Pons (tissue), 1 donor: ENCODE measurements at places on chromosomes 12 and 14.

- DNase-seq, result no peak
Observed at GRCh38 chr12:20050221-20050620, 318.1 kb upstream of the PDE3A start.

DNA sequence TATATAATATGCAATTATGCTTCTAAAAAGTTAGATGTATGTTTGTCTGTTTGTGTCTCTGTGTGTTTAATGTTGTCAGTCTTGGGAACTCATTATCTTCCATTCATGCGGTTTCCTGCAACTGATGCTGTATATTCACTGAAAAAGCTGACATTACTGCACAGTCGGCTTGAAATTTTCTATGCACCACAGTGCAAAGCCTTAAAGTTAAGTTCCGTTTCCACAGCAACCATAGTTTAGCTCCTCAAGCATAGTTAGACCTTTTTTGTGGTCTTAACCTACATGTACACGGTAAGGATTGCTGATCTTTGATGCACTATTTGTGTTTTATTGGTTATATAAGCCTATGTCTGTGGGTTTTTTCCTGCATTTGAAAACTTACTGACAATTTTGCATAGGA, 309.4 kb downstream of the KCNC2 start:
- no peak for DNase-seq

- DNase-seq, result no peak
Observed at GRCh38 chr14:63404906-63405305, 86.2 kb upstream of the GPHB5 start.

DNA sequence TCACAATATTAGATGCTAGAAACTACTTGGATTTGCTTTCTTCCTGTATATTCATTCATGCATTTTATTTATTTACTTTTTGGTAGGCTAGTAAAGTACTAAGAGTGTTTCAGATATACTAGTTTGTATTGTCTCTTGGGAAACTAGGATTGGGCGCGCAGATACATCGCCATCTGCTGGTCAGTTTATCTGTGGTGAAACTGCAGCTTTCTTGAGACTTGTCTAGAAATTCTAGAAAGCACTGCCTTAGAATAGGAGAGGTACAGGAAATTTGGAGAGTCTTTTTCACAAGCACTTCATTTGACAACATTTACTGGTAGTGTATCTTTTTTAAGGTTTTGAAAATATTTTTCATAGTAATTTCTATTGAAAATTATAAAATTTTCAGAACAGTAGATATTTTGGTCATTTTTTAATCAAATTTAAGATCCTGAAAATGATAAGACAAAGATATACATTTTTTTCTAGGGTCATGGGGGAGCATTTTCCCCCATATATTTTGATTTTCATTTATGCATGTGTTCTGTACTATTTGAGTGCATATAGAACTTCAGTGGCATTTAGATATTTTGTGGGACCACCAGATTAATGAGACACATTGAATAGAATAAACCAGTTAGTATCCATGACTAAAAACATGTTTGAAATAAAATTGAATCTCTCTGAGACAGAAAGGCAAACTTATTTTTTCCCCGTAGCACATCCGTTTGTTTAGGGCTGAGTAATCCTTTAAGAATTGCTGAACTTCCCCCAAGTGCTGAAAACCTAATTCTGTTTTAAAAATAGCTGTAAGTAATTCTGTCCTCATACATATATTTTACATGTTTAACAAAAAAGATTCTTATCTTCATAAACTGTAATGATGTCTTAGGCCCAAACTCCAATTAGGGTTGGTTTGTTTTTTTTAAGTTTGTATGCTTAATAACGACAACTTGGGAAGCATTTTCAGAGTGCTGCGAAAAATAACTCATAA, 44.5 kb downstream of the SLC38A6 start:
- DNase-seq, result peak; percentile 77

GRCh38 chr14:80940146-80940545, 1.4 kb downstream of the CEP128 start:
- no peak for DNase-seq

DNA sequence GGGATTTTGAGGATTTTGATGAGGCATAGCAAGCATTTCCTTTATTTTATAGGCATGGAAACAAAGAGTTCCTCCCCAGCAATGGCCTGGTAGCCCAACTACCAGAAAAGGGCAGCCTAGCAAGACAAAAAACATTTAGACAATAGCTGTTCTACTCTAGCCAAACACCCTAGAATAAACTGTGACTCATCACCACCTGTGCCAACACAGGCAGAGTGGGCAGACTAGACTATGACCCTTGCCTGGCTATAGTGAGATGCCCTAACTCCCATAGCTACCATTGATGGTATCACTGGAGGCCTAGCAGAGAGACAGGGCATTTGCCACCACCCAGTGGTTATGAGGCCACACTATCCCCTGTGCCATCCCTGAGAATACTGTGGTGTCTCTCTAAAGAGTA, 15.5 kb upstream of the CCER1 start:
- no peak for DNase-seq

- no peak for DNase-seq
Observed at GRCh38 chr14:69685218-69685616, 73.8 kb downstream of the SUSD6 start.

- DNase-seq, result no peak
Observed at GRCh38 chr12:94049718-94050117, 98.7 kb upstream of the PLXNC1 start.

GRCh38 chr14:90632871-90633270, 183.4 kb downstream of the TTC7B start:
- no peak for DNase-seq

DNA sequence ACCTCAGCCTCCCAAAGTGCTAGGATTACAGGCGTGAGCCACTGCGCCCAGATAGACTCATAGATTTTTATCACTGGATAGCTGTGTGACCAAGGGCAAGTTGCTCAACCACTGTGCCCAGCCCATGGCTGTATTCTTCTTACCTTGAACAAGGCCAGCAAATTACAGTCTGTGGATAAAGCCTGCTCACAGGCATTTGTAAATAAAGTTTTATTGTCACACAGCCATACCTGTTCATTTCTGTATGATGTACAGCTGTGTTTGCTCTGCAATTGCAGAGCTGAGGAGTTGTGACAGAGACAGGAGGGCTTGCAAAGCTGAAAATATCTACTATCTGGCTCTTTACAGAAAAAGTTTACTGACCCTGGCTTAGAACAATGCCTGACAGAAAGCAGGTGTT, 35.2 kb upstream of the LHX5 start:
- DNase-seq, result no peak

DNA sequence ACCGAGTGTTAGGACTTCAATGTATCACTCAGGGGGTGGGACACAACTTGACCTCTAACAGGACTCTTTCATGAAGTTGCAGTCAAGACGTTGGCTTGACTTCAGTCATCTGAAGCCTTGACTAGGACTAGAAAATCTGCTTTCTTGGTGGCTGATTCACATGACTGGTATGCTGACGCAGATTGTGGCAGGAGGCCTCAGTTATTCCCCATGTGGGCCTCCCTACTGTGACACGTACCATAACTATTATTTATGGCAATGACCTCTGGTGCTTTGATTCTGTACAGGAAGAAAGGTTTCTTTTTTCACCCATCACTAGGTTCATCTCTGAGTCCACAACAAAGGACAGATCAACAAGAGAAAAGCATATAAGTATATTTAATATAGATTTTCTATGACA, 270.4 kb downstream of the NEDD1 start:
- DNase-seq, result no peak

DNA sequence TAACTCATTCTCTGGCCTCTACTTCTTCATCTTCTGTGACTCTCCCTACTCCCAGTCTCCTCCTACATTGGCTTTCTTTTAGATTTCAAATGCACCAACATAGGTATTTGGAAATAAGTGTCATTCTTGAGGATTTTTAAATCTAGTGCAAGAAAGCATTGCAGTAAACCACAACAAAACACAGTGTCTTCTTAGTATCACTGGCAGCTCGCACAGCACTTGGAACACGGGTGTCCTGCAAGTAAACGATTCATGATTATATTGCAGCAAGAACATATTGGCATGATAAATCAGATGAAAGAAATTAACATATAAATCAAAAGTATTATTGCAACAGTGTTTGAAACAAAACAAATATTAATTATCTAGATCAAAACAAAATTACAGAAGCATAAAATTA, 45.6 kb downstream of the MAGOHB start:
- no peak for DNase-seq

- no peak for DNase-seq
Observed at GRCh38 chr14:96357216-96357615, 5.9 kb downstream of the ATG2B start.

- DNase-seq, result no peak
Observed at GRCh38 chr14:54047645-54048308, 91.2 kb upstream of the BMP4 start.

- DNase-seq, result no peak
Observed at GRCh38 chr12:70955415-70955814, 34.9 kb upstream of the PTPRR start.

GRCh38 chr12:104672501-104673265, 215.9 kb downstream of the CHST11 start:
- DNase-seq, result peak; percentile 45

DNA sequence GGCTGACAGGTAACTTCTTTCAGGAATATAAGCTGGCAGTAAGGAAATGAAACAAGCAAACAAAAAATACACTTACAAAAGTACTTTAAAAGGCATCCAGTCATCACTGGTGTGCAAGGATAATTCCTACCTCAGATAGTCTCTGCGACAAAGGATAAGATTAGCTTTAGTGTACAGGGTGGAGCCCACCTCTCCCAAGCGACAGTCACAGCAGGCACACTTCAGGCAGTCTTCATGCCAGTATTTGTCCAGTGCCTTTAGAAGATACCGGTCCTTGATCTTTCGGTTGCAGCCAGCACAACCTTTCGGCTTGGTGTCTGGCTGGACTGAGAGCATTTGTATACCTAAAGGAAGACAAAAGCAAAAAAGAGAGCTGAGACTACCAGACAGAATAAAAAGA, 5.4 kb downstream of the LMO3 start:
- DNase-seq, result no peak

- peak; percentile 71 for DNase-seq
Observed at GRCh38 chr12:124727264-124727800, 136.3 kb downstream of the SCARB1 start.

DNA sequence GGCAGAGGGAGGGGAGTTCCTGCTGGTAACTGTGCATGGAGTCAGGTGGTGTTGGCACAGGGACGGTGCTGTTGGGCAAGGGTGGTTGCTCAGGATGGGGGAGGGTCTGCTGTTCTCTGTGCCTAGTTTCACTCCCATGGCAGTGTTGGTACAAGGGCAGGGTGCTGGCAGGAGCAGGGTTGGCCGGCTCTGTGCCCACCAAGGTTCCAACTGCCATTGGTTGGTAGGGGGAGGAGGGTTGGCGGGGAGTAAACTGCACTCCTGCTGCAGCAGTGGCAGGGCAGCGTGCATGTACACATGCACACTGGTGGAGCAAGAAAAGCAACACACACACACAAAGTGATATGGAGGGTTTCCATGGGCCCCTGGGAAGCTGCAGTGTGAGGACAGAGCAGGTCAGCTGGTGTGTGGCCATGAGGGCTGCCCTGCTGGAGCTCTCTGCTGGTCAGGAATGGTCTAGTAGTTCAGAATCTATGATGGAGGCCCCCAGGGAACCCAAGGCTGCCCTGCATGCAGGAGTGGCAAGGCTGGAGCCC, 269.9 kb upstream of the MGAT4C start:
- no peak for DNase-seq

DNA sequence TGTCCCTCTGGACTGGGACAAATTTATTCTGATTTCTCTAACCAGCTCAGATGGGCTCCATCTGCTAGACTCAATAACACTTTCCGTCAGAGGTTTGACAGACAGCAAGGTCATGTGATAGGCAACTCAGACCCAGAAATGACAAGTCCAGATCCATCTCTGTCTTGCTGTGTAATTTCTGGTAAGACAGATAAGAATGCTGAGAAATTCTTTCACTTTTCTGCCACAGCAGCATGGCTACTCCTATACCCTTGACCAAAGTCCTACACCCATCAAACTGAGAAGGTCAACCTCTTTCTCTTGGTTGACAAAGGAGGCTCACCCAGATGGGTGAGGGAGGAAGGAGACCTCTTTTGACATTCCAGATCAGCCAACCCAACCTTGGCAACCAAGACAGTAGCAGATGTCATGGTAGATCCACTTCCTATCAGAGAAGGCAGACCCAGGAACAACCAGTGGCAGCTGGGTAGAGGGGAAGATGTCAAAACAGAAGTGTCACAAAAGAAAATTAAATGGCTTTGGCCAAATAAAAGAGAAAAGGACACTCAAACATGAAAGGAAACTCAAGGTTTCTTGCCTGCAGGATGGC, 36.9 kb upstream of the PRKAB1 start:
- DNase-seq, result no peak

GRCh38 chr14:92945959-92946846, 23.3 kb downstream of the CHGA start:
- DNase-seq, result no peak

DNA sequence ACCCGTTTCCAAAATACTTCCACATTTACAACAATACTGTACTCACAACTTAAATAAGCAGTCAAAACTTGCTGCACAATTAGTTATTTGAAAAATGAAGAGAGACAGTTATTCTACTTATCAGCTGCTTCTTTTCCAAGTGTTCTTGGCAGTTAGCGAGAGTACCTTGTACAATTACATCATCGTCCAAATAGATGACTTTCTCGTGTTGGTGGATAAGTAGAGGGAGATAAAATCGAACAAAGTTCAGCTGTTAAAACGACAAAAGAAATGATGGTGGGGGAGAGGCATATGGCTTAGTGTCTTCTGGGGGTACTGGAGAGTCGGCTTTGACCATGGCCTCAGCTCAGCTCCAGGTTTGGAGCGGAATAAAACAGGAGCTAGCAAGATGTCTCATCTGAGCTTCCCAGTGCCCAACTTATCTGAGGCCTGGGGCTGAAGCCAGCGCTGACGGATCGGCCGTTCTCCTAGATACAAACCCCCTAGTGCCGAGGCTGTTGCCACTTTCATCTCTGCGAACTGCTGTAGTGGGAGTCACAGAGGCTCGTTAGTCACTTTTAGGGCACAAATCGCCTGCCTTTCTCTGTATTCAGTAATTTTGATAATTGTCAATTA, 31.7 kb downstream of the TDG start:
- DNase-seq, result no peak

DNA sequence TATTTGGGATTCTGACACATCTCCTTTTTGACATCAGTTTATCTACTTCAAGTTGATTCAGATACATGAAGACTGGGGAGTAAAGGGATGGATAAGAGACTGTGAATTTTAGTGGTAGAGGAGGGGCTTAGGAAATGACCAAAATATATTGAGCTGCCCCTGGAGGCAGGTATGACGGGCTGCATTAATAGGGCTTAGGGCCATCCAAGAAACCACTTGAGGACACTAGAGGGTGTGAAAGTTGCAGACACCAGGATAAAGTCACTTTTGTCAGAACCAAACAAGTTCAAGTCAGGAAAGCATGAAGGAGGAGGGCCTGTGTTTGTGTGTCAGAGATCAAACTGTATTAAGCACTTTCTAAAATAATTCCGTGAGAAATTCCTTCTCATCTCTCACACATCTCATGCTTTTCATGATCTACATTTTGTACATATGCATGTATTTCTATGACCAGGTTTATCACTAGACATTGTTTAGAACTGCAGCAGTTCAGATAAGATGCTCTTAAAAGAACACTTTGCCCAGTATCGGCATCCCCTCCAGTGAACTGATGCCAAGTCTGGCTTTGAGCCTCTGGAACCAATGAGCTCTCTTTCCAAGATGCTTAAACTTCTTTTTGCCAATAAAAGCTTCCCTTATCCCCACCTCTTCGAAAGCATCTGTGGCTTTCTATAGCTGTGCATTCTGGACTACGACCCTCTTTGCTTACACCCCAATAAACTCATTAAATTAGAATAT, 136.9 kb downstream of the SLC38A1 start:
- no peak for DNase-seq

- DNase-seq, result peak; percentile 87
Observed at GRCh38 chr14:81269100-81269978, 48.6 kb upstream of the GTF2A1 start.

GRCh38 chr12:107064687-107065086, 28.7 kb downstream of the CRY1 start:
- no peak for DNase-seq
